ENCODE measurements at places on chromosomes 7 and 10. TPM values are rescaled to one million over a fixed set of nuclear protein-coding genes. Genes with fewer than 3 reads are reported as not detected.

STAG3 gene
- polyA plus RNA-seq, result 13.9 TPM

DNA sequence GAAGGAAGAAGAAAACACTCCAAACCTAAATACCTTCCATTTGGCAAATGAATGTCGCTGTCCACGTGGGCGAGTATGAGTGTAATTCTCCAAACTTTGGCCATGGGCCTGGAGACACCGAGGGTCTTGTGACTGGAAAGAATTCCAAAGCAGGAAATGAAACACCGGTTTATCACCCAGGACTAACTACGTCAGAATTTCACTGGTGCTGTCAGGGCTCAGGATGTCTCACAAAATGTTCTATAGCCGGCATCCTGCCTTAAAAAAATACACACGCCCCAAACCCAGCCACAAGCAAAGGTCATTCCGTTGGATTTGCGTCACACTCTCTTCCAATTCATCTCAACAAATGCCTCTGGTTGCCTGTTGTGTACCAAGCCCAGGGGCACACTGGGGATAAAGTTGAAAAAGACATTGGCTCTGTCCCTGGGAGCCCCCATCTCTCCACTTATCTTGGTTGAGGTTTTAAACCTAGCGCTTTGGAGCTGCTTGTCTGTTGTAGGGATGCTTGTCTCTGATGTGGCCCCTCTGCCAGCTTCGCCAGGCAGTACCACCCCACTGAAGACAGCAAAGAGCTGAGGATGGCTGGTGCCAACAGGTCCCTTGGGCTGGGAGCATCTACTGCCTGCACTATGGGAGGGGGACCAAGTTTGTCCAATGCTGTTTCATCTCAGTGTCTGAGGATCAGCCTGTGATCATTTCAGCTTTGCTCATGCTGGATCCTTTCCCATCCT is 31.2 kb downstream of the GSTO2 start:
- no peak for DNase-seq

SFXN2 gene
- polyA plus RNA-seq, result 49.1 TPM

GRCh38 chr10:105592468-105592867 is 951.4 kb downstream of the SORCS3 start:
- no peak for DNase-seq

CLEC2L gene
- 1.4 TPM for polyA plus RNA-seq

- no peak for DNase-seq
Observed at GRCh38 chr7:46680147-46680546, 759.1 kb upstream of the IGFBP3 start.

RNF133 gene
- polyA plus RNA-seq, result 0.10 TPM

Measured in right renal pelvis (tissue), 4 donors.